ENCODE measurements at places on chromosomes 2 and 18. TPM values are rescaled to one million over a fixed set of nuclear protein-coding genes. Genes with fewer than 3 reads are reported as not detected.

The FAM237A gene
- not detected for total RNA-seq

DNA sequence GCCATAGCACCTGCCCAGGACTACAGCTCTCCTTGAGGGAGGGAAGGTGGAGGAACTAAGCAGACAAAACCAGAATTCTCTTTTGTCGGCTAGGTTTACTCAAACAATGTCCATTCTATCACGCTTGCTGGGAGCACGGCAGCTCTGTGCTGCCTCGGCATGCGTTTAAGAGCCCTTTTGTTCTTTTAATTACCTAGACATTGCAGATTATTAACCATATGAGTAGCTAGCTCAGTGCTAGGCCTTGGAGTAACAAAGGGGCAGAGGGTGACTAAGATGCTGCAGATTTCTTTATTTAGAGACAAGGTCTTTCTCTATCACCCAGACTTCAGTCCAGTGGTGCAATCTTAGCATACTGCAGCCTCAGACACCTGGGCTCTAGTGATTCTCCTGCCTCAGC is 11.1 kb downstream of the MSGN1 start:
- DNase-seq: no peak

GRCh38 chr2:15504882-15505663 is 56.1 kb downstream of the NBAS start:
- no peak for DNase-seq

GRCh38 chr2:45278365-45279078 is 269.3 kb upstream of the SIX2 start:
- DNase-seq: no peak

The AFF3 gene
- total RNA-seq: 0.59 TPM

DNA sequence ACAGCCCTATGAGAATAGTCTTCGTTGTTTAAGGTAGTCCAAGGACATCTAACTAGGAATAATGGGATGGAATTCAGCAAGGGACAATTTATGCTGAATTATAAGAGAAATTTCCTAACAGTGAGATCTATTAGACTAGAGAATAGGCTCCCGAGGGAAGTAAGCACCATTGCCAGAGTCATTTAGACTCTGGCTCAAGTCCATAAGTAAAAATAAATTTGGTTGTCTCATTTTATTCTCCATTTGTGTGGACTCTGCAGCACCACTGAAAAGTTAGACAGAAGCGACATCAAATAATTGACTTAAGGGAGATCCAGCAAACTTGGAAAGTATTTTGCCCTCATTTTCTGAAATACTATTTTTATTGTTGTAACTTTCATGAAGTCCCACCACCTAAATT is 129.3 kb upstream of the SMIM21 start:
- no peak for DNase-seq

The HMSD gene
- total RNA-seq: 18.9 TPM

The KCNIP3 gene
- not detected for total RNA-seq

The NABP1 gene
- 65.1 TPM for total RNA-seq

DNA sequence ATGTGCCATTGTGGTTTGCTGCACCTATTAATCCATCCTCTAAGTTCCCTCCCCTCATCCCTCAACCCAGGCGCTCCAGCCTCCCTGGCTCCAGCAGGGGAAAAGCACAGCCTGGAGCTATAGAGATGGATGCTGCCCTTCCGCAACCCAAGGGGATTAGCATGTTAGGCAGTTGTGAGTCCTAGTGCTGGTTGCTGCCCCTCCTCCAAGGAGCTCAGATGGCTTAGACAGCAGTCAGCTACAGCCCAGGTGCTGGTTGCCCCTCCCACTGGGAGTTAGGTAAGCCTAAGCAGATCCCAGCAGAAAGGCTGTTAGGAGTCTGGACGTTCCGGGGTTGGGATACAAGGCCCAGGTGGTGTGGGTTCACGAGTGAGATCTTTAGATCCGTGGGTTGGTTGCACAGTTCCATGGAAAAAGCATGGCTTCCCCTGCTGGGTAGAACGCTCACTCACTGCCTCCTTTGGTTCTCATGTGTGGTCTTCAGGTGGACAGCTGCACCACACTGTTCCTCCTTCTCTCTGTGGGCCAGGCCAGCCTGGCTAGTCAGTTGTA is 446.1 kb downstream of the ZNF804A start:
- no peak for DNase-seq

DNA sequence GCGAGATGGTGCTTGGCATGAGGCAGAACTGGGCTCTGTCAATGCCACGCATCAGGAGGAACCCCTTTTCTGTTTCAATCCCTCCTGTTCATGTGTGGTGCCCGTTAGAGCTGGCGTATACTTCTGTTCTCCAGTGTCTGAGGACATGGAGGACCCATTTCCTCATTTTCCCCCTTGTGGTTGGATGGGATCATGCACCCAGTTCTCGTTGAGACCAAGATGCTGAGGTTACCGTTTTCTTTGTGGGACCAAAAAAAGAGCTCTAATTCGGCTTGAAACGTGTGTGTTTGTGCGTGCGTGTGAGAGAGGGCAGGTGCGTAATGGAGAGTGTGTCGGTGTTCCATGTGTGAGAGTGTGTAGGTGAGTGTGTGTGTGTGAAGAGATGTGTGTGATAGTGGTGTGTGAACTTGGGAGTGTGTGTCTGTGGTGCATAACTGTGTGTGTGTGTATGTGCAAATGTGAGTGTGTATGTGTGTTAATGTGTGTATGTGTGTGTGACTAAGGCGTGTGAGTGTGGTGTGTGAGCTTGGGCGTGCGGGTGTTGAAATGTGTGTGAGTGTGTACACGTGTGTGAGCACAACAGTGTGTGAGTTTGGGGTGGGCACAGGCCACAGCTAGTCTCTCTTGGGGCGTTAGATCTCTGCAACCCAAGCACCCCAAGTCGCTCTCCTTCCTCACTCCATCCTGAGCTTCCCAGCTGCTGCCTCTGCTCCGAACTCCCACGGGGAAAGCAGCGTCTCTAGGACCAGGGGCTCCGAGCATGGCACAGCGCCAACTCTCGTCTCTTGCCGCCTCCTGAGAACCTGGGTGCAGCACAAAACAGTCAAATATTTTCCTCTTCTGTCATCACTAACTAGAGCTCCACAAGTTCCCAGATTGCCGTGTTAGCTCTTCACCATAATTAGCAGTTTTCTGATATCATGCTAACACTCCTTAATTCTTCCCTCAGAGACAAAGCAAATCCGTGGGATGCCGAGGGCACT is 75.8 kb downstream of the LONRF2 start:
- DNase-seq: no peak

GRCh38 chr18:79372991-79373390 is 22.7 kb upstream of the NFATC1 start:
- DNase-seq: no peak

GRCh38 chr2:176665086-176665485 is 395.8 kb downstream of the MTX2 start:
- no peak for DNase-seq

The ABCB11 gene
- total RNA-seq: not detected

DNA sequence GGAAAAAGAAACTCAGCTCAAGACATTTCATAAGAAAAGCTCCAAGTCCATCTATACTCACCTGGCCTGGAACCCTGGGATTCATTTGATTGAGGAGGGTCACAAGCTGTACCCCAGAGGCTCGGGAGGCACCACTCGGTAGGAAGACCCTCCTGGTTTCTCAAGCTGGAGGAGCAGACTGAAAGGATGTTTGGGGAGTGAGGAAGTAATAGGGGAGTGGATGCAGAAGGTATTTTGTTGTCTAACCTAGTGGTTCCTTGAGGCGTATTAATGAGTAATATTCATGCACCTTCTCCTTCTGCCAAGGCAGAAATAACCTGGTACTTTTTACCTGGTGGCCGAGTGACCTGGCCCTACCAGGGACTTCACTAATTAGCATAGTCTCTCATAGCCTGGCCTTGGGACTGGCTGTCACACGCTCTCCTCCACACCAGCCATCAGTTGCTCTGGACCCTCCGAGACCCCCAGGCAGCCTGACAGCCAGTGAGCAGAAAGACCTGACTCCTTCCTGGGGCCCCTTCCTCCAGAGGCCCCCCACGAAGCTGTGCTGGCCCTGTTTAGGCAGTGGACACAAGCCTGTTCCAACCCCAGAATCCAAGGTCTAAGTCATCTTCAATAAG is 161.4 kb downstream of the BCL2 start:
- DNase-seq: no peak

The CNTNAP5 gene
- total RNA-seq: not detected

Measured in activated CD4-positive, alpha-beta memory T cell treated with anti-CD3 and anti-CD28 coated beads for 36 hours (primary cell).